AG09319 (cell line): ENCODE measurements at places on chromosomes 1 and 21.

- no peak for DNase-seq
Observed at GRCh38 chr1:207803678-207804077, 51.8 kb downstream of the CD46 start.

GRCh38 chr21:46083791-46084561 lies 13.9 kb upstream of the COL6A2 start:
- DNase-seq = no peak

DNA sequence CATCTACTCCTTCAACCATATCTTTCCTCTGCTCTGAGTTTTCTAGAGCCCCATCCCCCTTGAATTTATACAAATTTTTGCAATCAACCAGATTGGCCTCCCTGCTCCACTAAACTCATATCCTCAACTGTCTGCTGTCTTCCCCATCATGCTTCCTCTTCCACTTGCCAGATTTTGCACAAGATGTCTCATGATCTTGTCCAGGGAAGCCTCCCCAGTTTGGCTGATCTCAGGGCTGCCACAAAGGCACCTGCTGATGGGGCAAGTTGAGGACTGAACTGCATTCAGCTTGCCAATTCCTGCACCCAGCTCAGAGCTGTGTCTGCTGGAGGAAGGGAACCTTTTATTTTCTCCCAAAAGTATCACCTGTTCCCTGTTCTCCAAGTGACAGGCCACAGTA lies 3.9 kb upstream of the KCNJ9 start:
- no peak for DNase-seq

GRCh38 chr1:88655140-88655539 lies 28.9 kb upstream of the PKN2 start:
- DNase-seq = no peak

DNA sequence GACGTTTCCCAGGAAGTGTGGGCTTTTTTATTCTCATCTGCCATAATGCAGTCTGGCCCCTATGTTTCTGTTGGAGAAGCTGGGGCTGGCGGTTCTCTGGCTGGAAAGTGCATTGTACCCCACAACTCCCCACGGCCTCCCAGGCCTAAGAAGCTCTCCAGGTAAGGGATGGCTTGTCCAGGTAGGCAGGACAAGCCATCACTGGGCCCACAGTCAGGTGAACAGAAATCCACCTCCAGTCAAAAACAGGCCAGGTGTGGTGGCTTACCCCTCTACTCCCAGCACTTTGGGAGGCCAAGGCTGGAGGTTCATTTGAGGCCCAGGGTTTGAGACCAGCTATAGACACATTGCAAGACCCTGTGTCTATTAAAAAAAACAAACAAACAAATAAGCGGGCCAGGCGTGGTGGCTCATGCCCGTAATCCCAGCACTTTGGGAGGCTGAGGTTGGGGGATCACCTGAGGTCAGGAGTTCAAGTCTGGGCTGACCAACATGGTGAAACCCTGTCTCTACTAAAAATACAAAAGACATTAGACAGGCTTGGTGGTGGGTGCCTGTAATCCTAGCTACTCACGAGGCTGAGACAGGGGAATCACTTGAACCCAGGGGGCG lies 3.1 kb upstream of the WNT9A start:
- no peak for DNase-seq

DNA sequence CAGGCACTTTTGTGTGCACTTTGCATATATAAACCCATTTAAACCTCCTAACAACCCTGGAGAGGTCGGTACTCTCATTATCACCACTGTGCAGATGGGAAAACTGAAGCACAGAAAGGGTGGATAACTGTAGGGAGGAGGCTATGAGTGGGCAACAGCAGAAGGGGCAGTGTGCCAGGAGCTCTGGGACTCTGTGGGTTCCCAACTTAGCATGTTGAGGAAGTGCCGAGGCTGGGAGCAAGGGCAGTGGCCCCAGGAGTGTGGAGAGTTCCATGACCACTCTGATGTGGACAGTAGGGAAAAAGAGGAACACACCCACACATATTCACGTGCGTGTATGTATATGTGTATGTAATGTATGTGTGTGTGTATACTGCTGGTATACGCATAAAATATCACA lies 25.7 kb upstream of the KCNC4 start:
- no peak for DNase-seq

GRCh38 chr1:244242446-244242845 lies 191.4 kb downstream of the ZBTB18 start:
- no peak for DNase-seq

DNA sequence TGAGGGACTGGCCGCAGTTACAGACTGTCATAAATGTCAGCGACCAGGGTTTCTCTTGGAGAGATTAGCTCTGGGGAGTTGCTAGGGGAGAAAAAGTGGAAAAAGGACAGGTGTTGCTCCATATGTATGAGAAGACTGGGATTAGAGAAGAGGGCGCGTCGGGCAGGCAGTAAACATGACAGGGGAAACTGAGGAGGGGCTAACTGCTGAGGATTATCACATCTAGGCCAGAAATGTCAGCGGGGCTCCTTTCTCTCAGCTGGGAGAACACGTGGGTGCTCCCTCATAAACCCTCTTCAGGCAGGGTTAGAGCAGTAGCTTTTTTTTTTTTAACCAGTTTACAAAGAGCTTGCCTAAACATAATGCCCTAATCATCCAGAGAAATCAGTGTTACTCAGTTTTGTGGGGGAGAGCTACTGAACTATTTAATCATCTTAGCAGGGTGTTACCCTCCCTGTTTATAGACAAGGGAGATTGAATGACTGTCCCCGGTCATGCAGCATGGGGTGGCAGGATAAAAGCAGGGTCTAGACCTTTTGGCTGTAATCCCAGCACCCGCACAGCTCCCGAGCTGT lies 35.2 kb downstream of the ELAPOR1 start:
- no peak for DNase-seq

DNA sequence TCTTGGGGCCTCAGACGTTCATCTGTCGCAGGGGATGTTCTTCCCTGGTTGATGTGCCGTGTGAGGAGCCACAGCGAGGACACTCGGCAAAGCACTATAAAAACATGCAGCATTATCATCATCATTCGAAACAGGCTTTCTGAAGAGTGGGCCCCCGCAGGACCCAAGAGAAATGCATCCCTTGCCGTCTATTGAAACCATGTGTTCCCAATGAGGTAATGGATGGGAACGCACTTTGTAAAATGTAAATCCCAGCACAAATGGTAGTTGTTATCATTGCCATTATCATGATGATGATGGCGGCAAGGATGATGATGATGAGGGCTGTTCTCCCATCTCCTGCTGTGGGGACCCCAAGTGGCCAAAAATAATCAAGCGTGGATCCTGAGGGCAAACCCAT lies 76.8 kb downstream of the GLIS1 start:
- DNase-seq = no peak

DNA sequence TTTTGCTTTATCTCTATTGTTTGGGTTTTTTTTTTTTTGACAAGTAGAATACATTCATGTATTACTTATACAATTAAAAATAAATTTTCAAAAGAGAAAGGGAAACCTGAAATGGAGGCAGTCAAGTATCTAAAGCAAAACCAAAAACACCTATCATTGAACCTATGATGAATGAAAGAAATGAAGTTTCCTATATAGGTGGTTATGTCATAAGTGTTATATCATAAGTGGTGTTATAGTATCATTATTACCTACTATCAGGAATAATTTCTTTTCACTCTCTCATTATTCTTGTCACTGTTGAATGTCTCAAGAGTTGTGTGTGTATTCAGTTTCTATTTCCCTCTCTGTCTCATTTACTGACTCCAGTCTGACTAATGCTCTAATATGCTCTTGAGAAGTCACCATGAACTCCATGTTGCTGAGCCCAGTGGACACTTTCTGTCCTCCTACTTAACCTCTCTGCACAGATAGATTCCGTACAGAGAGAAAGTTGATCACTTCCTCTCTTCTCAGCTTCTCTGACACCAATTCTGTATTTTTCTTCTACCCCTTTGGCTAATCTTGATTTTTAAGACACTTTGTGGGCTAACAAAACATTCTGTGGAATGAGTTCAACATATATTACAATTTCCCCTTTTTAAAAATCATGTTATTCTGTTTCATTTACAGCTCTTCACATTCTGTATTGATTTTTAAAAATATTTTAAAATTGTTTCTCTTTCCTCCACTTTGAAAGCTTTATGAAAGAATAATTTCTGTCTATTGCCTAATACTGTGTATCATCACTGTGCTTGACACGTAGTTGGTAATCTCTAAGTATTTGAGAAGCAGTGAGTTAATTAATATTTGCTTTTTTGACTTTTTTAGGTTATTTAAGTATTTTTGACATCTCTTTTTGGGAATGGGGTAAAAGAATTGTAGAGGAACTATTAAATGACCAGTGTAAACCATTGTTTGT lies 50.1 kb downstream of the RASAL2 start:
- no peak for DNase-seq

GRCh38 chr1:184503221-184503749 lies 116.5 kb downstream of the C1orf21 start:
- no peak for DNase-seq

GRCh38 chr1:67736750-67737149 lies 51.7 kb downstream of the GADD45A start:
- no peak for DNase-seq

DNA sequence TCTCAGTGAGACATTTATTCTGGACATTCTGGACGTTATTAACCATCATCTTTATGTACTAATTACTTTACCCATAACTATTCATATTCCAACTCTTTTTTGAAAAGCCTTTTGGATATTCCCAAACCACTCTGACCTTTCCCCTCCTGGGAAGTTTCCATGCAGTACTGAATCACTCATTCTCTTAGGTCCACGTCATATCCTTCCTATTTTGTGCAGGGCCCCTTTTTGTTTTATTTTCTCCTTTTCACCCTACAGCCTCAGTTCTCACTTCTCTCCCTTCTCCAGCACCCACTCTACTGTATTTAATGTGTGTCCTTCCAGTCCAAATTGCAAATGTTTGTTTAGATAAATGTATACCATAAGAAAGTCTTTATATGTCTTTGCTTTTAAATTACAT lies 16.4 kb upstream of the ATP1A1 start:
- DNase-seq = no peak

GRCh38 chr1:241592273-241592958 lies 47.8 kb downstream of the CHML start:
- no peak for DNase-seq

DNA sequence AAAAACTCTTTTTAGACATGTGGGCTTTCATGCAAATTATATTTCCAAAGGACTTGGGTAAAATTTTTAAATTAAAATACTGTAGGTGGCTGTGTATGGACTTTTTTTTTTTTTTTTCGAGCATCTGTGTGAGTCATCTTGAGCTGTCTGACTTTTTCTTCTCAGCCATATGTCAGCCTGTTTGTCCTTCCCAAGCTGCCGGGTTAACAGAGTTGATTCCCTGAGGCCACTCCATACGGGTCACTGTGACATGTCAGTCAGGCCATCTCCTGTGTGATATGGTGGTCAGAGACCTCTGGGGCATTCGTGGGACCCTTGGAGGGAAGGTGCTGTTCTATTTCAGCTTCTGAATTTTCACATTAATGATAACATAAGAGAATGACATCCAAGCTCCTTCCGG lies 148.3 kb downstream of the KCNJ6 start:
- DNase-seq = no peak

GRCh38 chr1:143698016-143698415 lies 273.8 kb downstream of the FAM72C start:
- no peak for DNase-seq

DNA sequence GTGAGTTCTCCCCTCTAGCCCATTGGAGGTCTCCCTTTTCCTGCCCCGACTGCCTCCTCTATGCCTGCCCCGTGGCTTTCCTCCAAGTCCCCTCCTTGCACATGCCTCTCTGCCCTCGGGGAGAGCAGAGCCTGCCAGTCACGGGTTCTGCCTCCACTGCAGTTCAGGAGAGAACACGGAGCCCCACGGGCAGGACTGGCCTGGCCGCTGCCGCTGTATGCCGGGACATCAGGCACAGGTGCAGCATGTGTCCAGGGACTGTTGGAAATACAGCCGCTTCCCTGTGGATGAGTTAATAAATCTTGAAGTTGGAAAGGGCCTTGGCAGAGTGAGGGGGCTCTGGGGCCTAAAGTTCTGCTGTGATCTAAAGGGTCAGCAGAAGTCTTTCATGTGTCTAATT lies 676.6 kb downstream of the MATN1 start:
- DNase-seq = no peak

DNA sequence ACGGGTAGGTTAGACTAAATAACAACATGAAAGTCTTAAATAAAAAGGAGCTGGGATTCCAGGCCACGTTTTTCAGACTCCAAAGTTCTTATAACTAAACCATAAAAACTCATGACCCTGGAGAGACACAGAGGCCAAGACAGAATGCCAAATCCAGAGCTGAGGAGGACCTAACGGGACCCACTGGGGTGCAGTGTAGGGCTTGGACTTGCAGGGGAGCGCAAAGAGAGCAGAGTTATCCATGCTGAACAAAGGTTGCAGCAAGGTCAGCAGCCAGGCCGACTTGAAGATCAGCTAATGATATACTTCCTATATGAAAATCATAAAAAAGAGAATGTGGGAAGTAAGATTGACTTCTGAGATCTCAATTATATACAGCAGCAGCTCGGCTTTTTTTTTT lies 237.1 kb downstream of the TM2D1 start:
- DNase-seq = no peak

- DNase-seq = no peak
Observed at GRCh38 chr1:110533230-110533629, 14.3 kb upstream of the KCNA10 start.

GRCh38 chr1:17877896-17878295 lies 122.8 kb downstream of the ACTL8 start:
- no peak for DNase-seq

DNA sequence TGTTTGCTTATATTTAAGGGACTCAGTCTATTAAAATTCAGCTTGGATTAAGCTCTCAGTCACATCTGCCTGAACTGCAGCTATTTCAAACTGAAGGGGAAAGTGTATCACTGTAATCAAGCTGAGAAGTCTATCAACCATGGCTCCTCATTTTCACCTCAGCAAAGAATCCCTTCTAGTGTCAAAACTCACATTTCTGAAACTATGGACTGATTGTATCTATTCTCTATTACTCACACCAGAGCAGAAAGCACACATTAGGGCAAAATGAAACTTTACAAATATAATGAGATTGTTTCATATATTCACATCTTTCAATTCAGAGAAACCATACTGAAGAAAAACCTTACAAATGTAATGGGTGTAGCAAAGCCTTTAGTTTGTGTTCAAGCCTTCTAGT lies 14.6 kb upstream of the C1orf146 start:
- DNase-seq = no peak

GRCh38 chr21:16460936-16461335 lies 731.2 kb downstream of the USP25 start:
- no peak for DNase-seq

- DNase-seq = no peak
Observed at GRCh38 chr1:184879876-184880557, 94.3 kb downstream of the NIBAN1 start.

- no peak for DNase-seq
Observed at GRCh38 chr1:189787201-189787600, 690.5 kb downstream of the BRINP3 start.

- no peak for DNase-seq
Observed at GRCh38 chr1:203589595-203589994, 37.0 kb upstream of the ATP2B4 start.
